Hindlimb muscle (tissue), 1 donor: ENCODE measurements at places on chromosomes 12 and 14.

GRCh38 chr14:77276295-77276935 is 5.4 kb upstream of the NGB start:
- DNase-seq = no peak

GRCh38 chr12:125533434-125534029 is 468.3 kb downstream of the AACS start:
- DNase-seq = peak; percentile 26

- DNase-seq = no peak
Observed at GRCh38 chr12:76250256-76250655, 98.0 kb downstream of the BBS10 start.

GRCh38 chr12:102824218-102824835 is 92.7 kb downstream of the PAH start:
- DNase-seq = peak; percentile 54

DNA sequence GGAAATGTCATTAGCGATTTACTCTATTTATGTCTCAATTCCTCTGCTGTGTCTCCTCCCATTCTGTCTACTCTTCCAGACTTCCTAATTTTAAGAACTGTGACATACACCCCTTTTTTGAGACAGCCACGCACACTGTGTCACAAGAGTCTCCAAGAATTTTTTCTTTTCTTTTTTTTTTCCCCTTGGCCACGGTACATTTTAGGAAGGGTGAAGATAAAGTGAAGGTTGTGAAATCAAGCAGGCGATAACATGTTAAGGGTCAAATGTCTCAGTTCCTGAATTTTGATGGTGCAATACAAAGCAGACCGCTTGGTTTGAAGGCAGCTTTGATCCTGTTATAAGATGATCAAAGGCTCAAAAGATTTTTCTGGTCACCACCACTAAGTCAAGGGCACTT is 4.3 kb downstream of the OLR1 start:
- no peak for DNase-seq

DNA sequence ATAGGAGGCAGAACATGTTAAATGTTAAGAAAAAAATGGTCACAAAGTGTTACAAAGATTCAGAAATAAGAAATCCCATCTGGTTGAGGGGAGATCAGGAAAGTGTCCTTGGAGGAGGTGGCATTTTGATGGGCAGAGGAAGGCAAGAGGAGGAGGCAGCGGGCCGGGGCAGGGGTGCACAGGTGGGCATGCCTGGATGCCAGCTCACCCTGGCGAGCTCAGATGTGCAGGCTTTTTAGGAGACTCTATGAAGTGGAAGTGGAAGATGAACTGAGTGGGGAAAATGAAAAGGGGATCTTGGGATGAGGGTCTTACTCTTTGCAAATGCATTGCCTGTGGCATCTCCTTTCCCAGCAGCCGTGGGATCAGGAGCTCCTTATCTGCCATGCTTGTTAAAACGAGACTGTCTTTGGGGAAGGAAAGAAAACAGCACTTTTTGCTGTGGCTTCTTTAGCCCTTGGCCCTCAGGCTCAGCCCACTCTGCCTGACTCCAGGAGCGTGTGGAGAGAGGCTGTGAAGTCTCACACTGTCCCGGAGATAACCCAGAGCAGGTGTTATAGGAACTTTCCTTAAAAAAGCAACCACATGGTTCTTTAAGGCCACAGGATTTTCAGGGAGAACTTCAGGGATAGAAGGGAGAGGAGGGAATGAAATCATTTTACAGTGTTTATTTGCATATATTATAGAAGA is 62.6 kb downstream of the ELK3 start:
- DNase-seq = no peak
